ENCODE measurements at places on chromosomes 6 and 20.

- DNase-seq: peak; percentile 19
Observed at GRCh38 chr20:20083807-20084206, 31.5 kb downstream of the CFAP61 start.

DNA sequence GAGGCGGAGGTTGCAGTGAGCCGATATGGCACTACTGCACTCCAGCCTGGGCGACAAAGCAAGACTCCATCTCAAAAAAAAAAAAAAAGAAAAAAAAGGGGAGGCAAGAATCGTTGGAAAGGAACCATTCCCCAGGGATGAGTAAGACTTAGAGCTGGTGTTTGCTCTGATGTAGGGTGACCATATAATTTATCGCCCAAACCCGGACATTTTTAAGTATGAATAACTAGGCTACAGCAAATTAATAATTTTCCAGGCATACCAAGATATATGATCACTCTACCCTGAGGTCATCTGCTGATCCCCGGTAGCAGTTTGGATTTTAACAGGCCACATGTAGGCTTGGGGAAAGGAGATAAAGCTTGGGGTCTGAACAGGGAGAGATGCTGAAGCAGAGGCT is 260.9 kb downstream of the BTBD9 start:
- no peak for DNase-seq

- DNase-seq: no peak
Observed at GRCh38 chr6:128062882-128063603, 162.2 kb upstream of the THEMIS start.

DNA sequence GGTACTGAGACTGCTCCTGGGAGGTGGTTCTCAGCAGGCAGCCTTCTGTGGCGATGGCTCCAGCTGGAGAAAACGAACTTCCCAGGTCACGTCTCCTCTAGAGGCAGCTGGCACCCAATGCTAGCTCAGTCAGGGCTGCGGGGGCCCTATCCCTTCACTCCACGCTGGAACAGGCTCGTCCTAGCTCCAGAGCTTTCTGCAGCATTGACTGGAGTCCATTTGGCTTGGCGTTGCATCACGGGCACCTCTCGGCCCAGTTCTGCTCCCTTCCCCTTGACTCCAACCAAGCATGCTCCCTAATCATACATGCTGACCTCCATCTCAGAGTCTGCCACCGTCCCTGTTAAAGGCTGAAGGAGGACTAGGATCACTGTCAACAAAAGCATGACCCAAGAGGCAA is 5.9 kb upstream of the IRF4 start:
- DNase-seq: no peak

- DNase-seq: no peak
Observed at GRCh38 chr6:43478008-43478372, 620 bp downstream of the TJAP1 start.

DNA sequence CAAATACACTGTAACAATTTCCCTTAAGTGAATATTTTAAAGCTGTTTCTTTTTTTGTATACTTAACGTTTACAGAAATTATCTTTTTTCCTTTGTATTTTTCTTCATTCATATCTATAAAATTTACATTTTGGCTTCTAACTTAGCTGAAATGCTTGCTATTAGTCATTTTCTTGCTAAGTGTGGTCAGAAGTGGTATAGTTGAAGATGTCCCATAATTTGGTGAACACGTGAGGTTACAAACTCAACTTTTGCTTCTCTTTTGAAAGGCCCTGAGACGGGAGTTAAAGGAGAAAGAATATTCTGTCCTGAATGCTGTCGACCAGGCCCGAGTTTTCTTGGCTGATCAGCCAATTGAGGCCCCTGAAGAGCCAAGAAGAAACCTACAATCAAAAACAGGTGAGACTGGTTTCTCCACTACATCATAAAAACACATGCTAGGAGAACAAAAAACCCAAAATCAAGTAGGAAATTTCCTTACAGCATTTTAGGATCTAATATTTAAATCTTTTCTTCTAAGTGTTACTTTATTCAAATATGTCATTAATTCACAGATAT is 445.0 kb downstream of the UTRN start:
- DNase-seq: no peak
